Hematopoietic multipotent progenitor cell treated with erythropoietin and hydrocortisone succinate and interleukin-3 and kit ligand, for 4 days (in vitro differentiated cells): ENCODE measurements at places on chromosomes 3 and 15.
A peak's percentile ranks its signal among the peaks of the same experiment; 100 is the strongest.

DNA sequence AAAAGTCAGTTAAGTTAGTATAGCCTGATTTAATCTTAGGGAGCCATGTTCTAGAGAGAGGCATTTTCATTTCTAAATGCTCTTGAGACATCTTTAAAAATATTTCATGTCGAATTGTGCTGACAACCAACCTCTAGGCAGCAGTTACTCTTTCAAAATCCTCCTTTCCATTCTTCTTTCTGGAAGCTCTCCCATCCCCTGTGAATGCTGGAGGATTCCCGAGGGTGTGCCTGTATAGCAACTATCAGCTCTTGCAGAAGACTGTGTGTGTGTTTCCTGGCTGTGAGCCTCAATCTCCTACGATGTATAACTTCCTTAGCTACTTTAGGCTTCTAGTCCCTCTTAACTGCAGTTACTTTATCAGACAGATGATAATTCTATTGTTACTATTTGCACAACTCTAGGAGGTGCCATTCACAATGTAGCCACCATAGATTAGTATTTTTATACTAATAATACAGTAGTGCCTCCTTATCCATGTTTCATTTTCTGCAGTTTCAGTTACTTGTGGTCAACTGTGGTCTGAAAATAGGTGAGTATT lies 250.3 kb downstream of the EDEM1 start:
- DNase-seq = peak; percentile 52

- no peak for DNase-seq
Observed at GRCh38 chr3:171972871-171973348, 66.5 kb upstream of the FNDC3B start.

DNA sequence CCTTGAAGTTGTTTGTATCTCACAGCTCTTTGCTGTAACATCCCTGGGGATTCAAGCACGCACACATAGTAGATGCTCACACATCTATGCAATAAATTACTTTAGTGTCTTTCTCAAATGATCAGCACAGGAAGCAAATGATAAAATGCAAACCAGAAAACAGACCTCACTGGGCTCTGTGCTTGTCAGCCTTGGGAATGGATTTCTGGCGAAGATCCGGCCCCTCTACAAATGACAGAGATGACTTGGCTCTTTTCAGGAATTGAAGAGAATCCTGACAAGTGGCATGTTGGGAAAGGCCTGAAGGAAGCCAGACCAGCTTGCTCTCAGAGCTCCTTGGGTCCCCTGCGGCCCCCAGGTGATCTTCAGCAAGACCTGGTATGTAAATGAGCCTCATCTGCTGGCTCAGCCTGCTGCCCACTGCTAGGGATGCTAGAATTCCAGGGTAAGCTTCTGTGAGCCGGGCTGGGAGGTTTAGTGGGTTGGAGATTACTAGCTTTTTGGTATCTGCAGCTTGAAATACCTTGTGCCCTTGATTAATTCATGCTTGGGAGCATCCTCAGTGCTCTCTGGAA lies 54.1 kb downstream of the LPP start:
- DNase-seq = no peak

DNA sequence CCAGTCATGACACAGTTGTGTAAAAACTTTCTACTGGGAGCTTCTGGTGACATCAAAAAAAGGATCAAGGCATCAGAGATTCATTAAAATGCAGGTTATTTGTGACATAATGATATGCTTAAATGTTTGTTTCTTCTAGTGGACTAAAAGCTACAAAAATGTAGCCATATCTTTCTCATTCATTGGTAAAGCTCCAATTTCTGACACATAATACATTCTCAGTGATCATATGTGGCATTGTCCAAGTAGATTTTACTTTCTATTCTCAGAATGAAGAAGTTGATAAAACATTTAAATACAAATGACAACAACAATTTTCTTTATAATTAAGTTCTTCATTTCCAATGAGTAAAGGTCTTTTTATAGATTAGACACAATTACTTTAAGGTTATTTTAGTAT lies 71.0 kb upstream of the ARHGEF26 start:
- DNase-seq = no peak

DNA sequence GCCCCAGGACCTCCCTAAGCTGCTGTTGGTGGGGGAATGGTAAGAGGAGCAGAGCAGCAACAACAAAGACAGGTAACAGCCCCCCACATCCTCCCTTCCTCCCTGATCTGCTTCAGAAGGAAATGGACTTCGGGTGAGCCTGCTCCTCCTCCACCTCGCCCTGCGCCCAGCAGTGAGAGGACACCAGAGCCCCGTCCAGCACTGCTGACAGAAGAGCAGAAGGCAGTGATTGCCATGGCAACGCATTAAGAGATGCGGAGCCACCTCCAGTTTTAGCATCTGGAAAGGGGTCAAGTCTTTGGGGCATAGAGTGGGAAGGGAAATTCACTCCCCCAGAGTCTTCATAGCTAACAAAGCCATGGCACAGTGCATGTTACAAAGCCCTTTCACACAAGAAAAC lies 77.6 kb upstream of the HRH1 start:
- no peak for DNase-seq

DNA sequence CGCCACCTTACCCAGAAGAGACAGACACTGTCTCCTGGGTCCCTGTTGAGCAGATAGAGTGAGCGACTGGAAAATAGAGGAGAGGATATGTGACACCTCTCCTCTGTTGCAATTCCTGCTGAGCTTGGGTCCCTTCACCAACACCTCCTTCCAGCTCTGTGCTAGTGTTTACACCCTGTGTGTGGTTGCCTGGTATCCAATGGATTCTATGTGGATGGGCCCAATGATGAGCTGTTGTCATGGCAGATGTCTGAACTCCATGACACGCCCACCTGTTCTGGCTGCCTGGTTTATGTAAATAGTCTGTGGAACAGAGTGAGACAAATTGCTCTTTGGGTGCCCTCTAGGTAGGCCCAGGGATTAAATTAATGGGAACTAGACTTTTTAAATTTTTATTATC lies 23.7 kb downstream of the RBM5 start:
- DNase-seq = no peak

- DNase-seq = no peak
Observed at GRCh38 chr15:62624547-62625378, 417.8 kb upstream of the TPM1 start.

DNA sequence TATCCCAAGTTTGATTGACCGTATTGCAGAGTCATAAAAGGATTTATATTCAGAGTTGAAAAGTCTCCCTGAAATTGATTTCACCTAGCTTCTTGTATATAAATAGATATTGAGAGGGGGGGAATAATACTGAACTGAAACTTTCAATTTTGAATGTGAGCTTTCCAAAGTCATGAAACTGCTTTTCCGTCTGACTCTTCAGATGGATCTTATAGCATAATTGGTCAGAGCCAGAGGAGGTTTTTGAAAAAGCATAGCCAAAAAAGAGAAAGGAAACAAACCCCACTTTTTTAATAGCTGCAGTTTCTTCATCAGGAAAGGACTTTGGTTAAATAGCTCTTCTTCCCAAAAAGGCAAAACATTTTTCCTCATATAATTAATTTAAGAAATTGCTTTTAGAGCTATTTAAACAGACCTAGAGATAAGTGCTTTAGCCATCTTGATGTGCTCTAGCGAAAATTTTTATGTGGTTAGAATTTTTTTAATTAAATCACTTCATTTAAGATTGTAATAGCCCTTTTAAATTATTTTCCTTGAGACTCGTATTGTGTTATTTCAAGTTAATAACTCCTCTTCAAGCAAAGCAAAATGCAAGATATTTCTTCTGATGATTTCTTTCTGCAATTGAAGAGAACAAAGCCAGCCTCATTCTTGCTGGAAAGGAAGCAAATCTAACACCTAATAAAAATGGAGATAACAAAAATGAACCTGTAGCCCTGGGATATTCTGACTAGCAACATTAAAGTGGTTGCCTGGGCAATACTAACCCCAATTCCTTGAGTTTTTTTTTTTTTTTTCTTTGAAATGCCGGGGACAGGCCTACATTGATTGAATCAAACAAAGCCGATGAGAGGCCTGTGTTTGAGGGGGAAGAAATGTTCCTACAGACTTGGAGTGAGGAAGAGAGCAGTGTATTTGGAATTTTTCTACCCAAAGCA lies 173.6 kb downstream of the PTPRG start:
- no peak for DNase-seq

- DNase-seq = no peak
Observed at GRCh38 chr15:53102483-53102882, 312.3 kb upstream of the ONECUT1 start.

- peak; percentile 62 for DNase-seq
Observed at GRCh38 chr3:53161820-53162671, 1.0 kb downstream of the PRKCD start.

DNA sequence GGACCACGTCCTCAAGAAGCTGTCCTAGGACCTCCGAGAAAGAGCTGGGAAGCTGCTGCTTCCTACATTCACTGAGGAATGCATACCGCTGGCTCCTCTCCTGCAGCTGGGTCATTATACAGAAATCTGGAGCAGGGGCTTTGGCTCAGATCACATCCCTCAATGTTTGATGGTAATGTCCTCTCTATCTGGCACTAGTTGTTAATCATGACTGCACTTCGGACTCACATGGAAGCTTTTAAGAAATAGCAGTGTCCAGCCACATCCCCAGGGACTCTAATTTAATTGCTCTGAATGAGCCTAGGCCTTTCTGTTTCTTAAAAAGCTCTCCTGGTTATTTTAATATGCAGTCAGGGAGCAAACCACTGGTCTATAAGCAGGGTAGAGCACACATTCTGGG lies 25.7 kb upstream of the MYRIP start:
- DNase-seq = no peak

DNA sequence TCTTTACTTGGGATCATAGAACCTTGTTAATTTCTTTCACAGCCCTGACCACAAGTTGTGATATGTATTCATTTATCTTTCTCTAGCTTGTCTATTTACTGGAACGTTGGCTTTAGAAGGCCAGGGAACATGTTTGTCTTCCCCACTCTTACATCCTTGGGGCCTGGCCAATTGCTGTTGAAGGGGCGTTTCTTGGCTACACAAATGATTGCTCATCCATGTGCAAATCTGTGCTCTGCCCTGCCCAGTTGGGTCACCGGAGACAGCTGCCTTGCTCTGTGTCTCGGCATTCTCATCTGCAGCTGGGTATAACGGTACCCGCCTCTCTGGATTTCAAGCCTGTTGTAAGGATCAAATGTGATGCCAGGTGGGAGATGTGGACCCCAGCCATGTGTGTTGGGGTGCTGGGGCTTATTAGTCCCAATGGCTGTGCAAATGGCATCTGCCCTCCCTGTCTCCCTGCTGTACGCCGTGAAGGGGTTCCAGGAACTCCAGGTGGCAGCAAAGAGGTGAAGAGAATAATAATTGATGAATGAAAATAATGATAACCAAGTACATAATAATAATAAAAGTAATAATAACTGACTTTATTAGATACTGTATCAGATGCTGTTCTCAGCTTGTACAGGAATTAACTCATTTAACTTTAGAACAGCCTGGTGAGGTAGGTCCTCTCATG lies 24.0 kb upstream of the TLE3 start:
- no peak for DNase-seq

DNA sequence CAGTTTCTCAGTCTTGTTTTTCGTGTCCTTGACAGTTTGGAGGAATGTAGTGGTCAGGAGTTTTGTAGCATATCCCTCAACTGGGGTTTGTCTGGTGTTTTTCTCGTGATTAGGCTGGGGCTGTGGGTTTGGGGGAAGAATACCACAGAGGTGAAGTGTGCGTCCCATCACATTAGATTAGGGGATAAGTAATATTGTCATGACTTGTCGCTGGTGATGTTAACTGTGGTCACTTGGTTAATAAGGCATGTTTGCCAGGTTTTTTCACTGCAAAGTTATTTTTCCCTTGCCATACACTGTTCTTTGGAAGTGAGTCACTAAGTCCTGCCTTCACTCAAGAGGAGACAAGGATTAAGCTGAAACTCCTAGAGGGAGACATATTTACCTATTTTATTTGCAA lies 39.1 kb downstream of the PAK2 start:
- DNase-seq = no peak

DNA sequence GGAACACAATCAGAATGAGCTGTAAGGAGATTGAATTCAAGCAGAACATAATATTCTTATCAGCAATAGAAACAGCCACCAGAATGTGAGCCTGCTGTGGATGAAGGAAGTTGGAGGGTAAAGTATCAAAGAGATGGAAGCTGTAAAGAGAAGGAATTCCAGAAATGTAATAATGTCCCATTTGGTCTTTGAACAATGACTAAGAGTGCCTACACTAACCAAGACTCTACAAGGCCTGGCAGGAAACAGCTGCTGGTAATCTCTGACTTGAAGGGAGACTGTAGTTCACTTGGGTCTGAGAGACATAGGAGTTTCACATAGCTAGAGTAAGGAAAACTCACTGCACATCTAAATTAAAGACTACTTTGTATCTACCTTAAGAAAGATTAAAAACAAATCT lies 1176.0 kb upstream of the ALCAM start:
- no peak for DNase-seq

DNA sequence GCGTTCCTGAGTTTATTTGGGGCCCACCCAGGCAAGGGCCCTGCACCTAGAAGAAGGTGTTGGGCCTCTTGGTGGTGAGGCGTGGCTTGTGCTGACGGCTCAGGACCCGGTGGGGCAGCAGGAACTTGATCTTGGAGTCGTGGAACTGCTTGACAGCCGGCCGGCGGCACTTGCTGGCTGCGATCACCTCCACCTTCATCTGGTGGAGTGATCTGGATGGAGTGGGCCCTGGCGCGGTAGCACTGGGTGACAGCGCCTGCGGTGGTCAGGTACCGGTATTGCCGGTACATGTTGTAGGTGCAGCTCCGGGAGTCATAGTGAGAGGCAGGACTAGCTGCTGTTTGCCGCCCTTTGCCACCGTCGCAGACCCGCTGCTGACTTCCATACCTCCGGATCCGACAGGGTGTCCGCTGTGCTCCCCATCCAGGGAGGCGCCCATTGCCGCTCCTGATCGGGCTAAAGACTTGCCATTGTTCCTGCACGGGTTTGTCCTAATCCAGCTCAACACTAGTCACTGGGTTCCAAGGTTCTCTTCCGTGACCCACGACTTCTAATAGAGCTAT lies 136.8 kb downstream of the ANO10 start:
- DNase-seq = no peak

DNA sequence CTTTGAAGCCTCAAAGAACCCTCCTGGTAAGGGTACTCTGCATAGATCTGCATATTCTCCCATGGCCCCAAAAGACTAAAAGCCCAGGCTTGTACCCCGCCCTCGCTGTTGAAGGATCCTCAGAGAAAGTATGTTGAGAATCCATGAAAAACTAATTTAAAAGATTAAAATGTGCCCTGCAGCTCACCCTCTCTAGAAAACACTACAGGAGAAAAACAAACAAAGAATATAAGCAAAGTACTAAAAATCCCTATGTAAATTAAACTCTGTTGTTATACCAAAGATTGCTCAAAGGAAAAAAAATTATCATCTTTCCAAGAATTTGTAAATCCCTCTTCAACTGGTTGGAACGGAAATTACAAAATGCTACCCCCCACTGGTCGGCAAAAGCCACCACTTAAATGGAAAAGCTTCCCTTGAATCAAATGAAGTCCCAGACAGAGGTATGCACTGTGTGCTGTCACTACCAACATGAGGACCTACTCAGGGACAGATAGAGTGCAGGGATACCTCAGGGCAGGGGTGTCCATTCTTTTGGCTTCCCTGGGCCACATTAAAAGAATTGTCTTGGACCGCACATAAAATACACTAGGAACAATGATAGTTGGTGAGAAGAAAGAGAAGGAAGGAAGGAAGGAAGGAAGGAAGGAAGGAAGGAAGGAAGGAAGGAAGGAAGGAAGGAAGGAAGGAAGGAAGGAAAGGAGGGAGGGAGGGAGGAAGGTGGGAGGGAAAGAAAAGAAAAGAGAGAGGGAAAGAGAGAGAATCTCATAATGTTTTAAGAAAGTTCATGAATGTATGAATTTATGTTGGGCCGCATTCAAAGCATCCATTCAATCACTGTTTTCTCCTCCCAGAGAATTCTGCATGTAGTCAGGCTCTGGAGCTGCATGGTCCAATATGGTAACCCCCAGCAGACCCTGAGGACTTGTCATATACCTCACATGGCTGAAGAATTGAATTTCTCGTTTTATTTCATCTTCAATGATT lies 88.1 kb downstream of the MAGI1 start:
- no peak for DNase-seq
